ENCODE measurements at places on chromosomes 7 and 10.

- peak; percentile 2 for DNase-seq
Observed at GRCh38 chr7:141074162-141074991, 513 bp downstream of the TMEM178B start.

DNA sequence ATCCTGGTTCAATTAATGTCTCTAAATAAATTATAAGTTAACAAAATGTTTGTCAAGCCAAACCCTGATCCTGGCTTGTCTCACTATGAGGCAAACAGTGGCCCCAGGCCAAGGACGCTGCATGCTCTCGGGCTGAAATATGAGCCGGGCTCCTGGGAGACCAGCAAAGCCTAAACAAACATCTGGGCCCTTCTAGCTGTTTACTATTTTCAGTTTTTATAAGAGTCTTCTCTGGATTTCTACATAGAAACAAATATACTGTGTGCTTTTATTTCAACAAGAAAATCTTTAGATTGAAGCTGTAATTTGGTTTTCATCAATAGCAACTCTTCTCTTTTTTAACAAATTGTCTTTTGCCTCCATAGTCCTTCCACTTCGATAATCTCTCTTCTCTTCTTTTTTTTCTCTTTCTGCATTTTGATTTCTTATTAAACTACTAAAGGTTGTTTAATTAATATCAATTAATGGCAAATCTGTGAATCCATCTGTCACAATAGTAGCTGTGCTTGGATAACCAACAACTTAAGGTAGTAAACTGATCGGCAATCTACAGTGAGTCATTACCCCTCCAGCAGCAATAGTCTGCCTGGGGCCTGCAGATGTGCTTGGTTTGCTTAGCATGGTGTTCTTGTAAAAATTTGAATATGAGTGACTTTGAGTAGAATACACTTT, 83.3 kb upstream of the DNAJC1 start:
- DNase-seq = no peak

- DNase-seq = no peak
Observed at GRCh38 chr7:108328174-108328651, 128.0 kb downstream of the NRCAM start.

DNA sequence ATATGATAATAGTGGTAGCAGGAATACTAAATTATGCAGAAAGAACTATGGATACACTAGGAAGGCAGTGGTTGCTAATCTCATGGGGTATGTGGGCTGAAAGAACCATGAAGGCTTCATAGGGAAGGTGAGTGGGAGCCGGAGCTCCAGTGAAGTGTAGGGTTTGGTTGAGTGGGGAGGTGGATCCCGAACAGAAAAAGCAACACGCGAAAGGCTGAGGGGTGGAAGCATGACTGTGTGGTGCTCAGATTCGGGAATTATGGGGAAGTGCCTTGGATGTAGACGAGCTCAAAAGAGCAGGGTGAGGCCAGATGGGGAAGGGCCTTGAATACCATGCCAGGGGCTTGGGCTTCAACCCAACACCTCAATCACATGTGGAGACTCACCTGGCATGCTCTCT, 715.1 kb downstream of the TYW1 start:
- no peak for DNase-seq

DNA sequence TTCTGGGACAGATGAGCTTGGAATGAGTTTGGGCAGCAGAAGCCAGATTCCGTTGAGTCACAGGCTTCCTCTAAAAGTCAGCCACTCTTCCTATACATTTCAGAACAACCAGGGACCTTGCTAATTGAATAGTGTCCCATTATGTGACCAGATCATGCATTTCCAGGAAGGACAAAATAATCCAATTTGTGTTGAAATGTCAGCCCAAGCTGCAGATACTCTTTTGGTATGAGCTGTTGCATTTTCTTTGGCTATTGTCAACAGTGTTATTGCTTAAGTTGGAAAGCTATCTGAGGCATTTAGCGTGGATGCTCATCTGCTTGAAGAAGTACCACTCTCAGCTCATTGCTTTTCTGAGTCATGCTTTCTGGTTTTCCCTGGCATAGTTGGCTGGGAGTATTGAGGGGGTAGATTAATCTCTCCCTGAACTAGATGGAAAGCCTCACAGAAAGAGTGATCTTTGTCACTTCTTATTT, 223.7 kb upstream of the HABP2 start:
- no peak for DNase-seq
